Thoracic aorta (tissue), 2 donors: ENCODE measurements at places on chromosomes 16 and 17.

- DNase-seq = no peak
- H3K27ac ChIP-seq = no peak overlapping the region
- H3K27me3 ChIP-seq = no peaks in the 10 kb centered on the region
These were observed 6.5 kb downstream of the CHD9 start for GRCh38 chr16:53061256-53061655.

- no peak for DNase-seq
- no peaks in the 10 kb centered on the region for H3K27me3 ChIP-seq
- H3K4me1 ChIP-seq = peaks cover 8% of the 10 kb centered on the region
- H3K4me3 ChIP-seq = no peak overlapping the region
- H3K27ac ChIP-seq = no peak overlapping the region
These were observed 4.8 kb upstream of the GLG1 start for GRCh38 chr16:74611721-74612120.

DNA sequence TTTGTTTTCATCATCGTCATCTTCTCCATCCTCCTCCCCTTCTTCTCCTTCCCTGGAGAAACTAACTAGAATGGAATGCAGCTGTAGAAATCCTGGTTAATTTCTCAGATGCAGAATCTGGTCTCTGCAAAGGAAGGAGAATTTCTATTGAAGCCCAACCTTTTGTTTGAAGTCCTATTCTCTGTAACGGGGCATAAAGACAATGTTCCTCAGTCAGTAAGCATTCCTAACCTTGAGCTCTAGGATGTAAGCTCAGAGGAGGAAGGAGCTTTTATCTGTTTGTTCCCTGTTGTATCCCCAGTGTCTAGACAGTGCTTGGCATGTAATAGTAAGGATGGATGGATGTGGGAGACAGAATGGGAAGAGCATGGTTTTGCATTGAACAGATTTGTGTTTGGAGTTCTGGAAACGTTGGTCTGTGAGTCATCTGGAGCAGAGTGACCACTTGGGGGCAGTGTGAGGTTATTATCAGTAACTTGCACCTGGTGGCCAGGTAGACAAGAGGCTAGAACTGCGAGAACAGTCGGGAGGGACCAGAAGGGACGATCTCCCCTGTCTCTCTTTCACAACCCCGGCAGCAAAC is 363.7 kb downstream of the SNX29 start:
- no peak overlapping the region for H3K27ac ChIP-seq
- no peaks in the 10 kb centered on the region for H3K27me3 ChIP-seq
- no peaks in the 10 kb centered on the region for H3K36me3 ChIP-seq
- H3K4me3 ChIP-seq = no peak overlapping the region

- H3K4me1 ChIP-seq = no peaks in the 10 kb centered on the region
- no peak overlapping the region for H3K27ac ChIP-seq
These were observed 88.6 kb upstream of the NKD1 start for GRCh38 chr16:50459496-50460080.

- H3K27me3 ChIP-seq = no peaks in the 10 kb centered on the region
- no peak for DNase-seq
- H3K27ac ChIP-seq = peak overlapping the region; percentile 10
- H3K4me3 ChIP-seq = no peak overlapping the region
- H3K36me3 ChIP-seq = no peaks in the 10 kb centered on the region
These were observed 18.6 kb downstream of the FOXN1 start for GRCh38 chr17:28524476-28525424.

- peaks cover 3% of the 10 kb centered on the region for H3K36me3 ChIP-seq
- no peak for DNase-seq
- H3K27me3 ChIP-seq = no peaks in the 10 kb centered on the region
- peaks cover 7% of the 10 kb centered on the region for H3K4me1 ChIP-seq
These were observed at the start of gene EVI2A for GRCh38 chr17:31321481-31321880. Gene EVI2A, minus strand, starts transcription at chr17:31321622. Its CDS starts 2,609 bp downstream, at chr17:31319013.

- H3K27ac ChIP-seq = peak overlapping the region; percentile 88
- peak; percentile 71 for DNase-seq
- no peaks in the 10 kb centered on the region for H3K36me3 ChIP-seq
- peak overlapping the region; percentile 74 for H3K4me3 ChIP-seq
- H3K4me1 ChIP-seq = peaks cover 19% of the 10 kb centered on the region
These were observed 14.0 kb downstream of the COPZ2 start for GRCh38 chr17:48023400-48024148.

- H3K36me3 ChIP-seq = no peaks in the 10 kb centered on the region
- peaks cover 44% of the 10 kb centered on the region for H3K27me3 ChIP-seq
- peaks cover 28% of the 10 kb centered on the region for H3K4me1 ChIP-seq
- no peak for DNase-seq
These were observed 1.2 kb downstream of the HS3ST3B1 start for GRCh38 chr17:14302091-14302430.

DNA sequence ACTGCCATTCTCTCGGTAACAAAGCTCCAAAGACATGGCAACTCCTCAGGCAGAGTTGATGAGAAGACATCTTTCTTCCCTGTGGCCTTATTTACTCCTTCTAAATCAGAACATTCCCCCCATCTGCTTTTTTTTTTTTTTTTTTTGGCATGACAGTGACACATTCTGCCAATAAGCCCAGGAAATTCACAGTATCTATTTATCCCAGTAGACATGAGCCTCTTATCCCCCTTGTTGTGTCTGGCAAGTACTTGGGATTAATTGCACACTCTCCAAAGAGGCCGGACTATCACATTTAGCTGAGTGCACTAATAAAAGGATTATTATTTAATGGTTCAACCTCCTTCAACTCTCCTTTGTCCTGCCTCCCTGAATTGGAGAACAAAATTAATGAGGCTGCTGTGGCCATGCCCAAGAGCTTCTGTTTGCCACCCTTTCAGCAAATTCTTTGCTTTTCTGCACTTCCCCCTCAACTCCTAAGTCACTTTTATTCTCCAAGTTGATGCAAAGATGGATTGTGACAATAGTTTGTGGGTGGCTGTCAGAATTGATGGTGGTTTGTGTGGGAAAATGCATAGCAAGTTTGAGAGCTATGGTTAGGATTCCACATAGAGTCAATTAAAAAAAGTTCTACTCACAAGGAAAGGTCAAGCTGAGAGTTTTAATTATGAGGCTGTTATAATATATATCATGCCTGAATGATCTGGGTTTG is 47.2 kb downstream of the GPR139 start:
- no peaks in the 10 kb centered on the region for H3K36me3 ChIP-seq
- no peaks in the 10 kb centered on the region for H3K4me1 ChIP-seq
- no peak overlapping the region for H3K27ac ChIP-seq
- DNase-seq = no peak
- no peak overlapping the region for H3K4me3 ChIP-seq
- H3K27me3 ChIP-seq = no peaks in the 10 kb centered on the region

DNA sequence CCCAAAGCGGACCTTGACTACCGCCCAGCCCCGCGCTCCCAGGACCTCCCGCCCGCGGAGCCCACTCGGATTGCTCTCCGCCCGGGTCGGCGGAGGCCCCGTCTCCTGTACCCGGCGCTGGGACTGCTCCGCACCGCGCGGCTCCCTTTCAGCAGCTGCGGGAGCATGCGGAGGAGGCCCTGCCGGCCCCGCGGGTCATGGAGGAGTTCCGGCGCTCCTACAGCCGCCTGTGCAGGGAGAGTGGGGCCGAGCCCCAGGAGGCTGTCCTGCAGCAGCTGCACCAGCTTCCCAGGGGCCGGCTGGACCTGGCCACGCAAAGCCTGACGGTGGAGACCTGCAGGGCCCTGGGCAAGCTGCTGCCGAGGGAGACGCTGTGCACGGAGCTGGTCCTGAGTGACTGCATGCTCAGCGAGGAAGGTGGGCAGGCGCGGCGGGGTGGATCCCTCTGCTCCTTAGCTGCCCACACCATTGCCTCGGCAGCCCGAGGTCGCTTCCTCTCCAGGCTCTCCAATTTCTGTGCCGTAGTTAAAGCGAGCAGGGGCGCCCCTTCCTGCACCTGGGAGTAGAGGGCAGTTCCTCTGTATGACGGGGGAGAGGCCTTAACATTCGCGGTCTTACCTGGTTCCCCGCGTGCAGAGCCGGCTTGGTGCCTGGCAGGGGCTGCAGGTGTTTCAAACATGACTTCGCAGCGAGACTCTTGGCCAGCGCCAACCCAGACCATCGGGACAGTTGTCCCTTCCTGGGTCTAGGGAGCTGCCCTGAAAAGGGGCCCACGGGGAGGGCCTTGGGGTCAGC is 539 bp downstream of the LRRC45 start:
- H3K36me3 ChIP-seq = no peaks in the 10 kb centered on the region
- DNase-seq = no peak
- no peak overlapping the region for H3K27ac ChIP-seq
- H3K4me3 ChIP-seq = peak overlapping the region; percentile 89
- no peaks in the 10 kb centered on the region for H3K27me3 ChIP-seq

DNA sequence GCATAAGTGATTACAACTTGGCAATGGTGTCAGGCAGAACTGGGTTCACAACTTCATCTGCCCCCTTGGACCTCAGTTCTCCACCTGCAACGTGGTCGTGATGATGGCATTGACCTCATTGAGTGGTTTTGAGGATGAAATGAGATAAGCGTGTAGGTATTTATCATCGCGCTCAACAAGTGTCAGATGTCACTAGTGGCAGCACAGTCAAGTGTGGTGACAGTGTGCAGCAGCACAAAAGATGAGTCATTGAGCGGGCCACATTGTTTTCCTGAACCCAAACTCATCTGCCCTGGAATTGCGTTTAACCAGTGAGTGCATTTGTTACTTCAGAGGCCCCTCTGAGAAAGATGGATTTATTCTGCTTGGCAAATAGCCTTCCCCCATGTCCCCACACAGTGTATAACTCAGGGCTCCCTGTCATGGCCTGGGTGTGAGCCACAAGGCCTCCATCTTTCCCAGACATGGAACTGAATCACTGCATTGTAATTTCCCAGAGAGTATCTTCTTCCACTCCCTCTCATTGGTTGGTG is 20.9 kb downstream of the IRX3 start:
- H3K36me3 ChIP-seq = no peaks in the 10 kb centered on the region
- no peak overlapping the region for H3K4me3 ChIP-seq

DNA sequence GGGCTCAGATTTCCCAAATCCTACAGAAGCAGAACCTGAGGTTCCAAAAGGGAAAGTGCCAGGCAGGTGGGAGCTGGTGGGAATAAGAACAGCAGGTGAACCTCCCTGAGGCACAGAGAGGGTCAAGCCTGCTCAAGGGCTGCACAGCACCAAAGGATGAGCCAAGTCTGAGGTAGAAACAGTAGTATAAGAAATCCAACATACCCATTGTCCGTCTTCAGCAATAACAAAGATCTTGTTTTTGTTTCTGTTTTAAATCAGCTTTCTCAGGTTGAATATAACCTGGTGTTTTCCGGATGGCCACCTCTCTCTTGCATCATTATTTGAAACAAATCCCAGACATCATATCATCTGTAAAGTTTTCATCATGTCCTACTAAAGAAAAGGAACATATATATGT is 10.6 kb upstream of the CES3 start:
- H3K4me1 ChIP-seq = peaks cover 8% of the 10 kb centered on the region
- DNase-seq = no peak
- no peak overlapping the region for H3K27ac ChIP-seq
- no peak overlapping the region for H3K4me3 ChIP-seq
- no peaks in the 10 kb centered on the region for H3K27me3 ChIP-seq

DNA sequence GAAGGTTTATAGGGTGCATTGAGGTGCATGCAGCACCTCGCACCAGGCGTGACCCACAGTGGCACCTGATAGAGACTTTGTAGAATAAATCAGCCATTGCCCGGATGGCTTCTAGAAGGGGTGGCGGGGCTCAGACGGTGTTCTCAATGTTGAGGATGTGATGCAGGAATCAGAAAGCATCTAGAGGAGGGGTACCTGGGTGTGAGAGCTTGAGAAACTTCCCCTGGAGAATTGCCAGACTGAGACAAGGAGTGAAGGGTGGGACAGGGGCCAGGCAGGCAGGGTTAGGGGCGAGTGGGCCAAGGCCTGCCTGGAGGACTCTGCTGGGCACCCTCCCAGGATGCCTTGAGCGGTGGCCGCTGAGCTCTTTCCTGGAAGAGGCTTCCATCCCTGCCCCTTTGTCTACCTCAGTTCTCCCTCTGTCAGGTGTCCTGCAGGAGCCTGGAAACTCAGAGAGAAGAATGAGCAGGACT is 9.3 kb upstream of the ADGRG1 start:
- no peak overlapping the region for H3K4me3 ChIP-seq
- no peaks in the 10 kb centered on the region for H3K4me1 ChIP-seq
- no peaks in the 10 kb centered on the region for H3K36me3 ChIP-seq
- H3K27me3 ChIP-seq = no peaks in the 10 kb centered on the region
- no peak for DNase-seq
- no peak overlapping the region for H3K27ac ChIP-seq

DNA sequence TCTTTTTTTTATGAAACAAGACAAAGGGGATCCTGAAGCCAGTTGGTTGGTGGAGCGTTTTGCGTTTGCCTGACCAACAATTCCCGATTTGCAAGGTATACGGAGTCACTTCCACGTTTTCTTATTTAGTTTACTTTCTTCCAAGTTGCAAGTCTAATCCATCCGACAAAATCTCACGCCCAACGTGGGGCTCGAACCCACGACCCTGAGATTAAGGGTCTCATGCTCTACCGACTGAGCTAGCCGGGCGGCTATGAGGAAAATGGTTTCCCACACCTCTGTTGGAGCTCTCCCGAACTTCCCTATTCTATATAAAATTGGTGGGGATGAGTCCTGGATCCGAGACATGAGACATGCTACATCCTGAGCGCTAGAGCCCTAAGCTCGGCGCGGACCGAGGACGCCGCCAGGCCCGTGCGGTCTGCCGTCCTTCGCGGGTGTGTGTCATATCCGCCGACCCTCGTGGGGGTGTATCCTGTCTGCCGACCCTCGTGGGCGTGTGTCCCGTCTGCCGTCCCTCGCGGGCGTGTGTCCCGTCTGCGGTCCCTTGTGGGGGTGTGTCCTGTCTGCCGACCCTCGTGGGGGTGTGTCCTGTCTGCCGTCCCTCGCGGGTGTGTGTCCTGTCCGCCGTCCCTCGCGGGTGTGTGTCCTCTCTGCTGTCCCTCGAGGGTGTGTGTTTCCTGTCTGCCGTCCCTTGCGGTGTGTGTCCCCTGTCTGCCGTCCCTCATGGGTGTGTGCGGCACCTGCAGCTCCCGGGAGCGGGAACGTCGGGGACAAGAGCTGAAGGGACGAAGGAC is 22.6 kb downstream of the ZNF213 start:
- peak overlapping the region; percentile 85 for H3K4me3 ChIP-seq
- no peaks in the 10 kb centered on the region for H3K27me3 ChIP-seq
- H3K27ac ChIP-seq = peak overlapping the region; percentile 82
- H3K36me3 ChIP-seq = no peaks in the 10 kb centered on the region

GRCh38 chr16:17396762-17397498 is 73.8 kb downstream of the XYLT1 start:
- no peaks in the 10 kb centered on the region for H3K27me3 ChIP-seq
- H3K36me3 ChIP-seq = no peaks in the 10 kb centered on the region
- DNase-seq = no peak

DNA sequence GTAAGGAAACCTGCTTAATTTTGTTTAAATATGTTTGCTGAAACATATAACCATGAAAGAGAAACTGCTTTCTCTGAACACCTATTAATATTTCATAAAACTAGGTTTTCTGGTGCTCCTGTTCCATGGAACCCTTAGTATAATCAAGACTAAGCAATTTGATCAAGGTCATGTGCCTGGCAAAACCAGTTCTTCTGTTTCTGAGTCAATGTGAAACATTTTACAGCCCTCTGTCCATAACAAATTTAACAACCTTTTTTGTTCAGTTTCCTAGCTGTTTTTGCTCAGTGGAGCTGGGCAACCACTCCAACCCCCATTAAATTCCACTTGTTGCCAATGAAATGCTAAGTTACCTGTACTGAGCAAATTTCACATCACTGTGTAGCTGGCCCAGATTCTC is 344.0 kb downstream of the CA10 start:
- H3K27ac ChIP-seq = no peak overlapping the region
- H3K4me3 ChIP-seq = no peak overlapping the region
- no peak for DNase-seq
- H3K4me1 ChIP-seq = no peaks in the 10 kb centered on the region
- no peaks in the 10 kb centered on the region for H3K36me3 ChIP-seq
